ENCODE measurements at places on chromosomes 7 and 10.

- peak; percentile 52 for DNase-seq
These were observed 729 bp downstream of the DNAJB6 start for GRCh38 chr7:157337316-157338149.

- DNase-seq: no peak
These were observed 269.4 kb downstream of the MALRD1 start for GRCh38 chr10:19317952-19318351.

DNA sequence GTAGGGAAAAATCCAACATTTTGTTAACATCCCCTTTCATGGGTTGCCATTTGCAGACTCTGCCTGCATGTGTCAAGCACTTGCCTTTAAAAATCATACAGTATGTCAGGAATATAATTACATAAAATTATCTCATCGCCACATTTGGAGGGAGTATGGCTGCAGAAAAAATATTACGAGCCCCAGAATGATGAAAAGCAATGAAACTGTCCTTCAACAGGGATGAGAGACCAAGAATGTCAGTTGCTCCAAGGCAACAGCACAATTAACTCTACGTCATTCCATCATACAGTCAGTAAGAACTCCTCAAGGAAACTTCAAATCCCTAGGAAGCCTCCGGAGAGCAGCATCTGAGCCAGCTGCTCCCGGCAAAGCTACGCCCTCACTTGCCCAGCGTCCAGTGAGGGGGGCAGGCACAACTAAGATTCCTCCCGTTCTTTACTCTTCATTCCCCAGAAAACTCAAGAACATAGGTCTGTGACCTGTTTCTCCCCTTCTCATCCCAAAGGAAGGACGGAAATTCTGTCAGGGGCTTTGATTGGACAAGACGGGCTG, 132.9 kb downstream of the ANLN start:
- DNase-seq: no peak

DNA sequence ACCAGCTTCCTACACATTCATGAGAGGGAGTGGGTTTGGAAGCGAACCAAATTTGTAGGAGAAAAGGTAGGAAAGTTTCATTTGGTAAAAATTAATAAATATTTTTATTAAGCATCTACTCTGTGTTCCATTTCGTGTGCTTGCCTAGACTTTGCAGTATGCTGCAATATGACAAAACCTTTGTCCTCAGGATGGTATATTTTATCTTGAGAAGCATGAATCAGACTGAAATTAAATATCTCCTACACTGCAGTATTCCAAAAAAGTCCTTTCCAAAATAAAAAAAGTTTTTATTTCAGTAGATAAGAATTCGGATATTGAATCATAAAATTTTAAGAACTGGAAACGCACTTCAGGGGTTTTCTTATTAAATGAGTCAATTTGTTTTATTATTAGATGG, 47.7 kb downstream of the ANK3 start:
- no peak for DNase-seq

DNA sequence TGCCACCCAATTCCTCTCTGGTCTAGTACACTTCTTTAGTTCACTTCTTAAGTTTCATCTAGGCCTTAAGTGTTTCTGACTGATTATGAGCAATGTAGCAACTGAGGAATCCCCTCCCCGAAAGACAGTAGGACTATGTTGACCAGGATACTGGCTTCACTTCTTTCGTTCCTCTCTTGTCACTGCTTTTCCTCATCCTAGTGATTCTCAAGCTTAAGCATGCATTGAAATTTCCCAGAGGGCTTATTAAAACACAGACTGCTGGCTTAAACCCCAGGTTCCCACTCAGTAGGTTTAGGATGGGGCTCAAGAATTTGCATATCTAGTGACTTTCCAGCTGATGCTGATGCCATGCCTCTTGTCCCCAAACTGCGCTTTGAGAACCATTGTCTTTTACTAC, 164.6 kb upstream of the WNT16 start:
- no peak for DNase-seq

DNA sequence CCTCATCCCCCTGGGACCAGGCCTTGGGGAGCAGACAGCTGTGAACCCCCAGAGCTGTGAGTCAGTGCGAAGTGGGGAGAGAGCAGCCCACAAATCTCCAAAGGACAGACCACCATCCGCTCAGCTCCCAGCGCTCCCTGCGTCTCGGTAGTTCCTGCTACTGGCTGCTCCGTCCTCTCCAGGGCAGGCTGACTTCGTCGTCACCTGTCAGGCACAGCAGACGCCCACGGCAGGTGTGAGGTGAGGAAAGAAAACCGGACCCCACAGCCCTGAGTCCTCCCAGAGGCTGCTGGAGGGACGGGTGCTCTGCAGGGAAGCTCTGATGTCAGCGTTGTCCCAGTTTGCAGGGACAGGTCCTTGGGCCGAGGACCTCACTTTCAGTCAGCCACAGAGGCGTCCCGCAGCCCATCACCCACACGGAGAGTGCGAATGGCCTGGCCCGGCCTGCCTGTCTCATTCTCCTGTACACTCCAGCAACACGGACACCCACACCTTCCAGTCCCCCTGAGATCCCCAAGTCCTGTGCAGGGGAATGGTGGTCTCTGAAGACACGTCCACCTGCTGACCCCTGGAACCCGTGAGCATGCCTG, 95.2 kb downstream of the DNAJB6 start:
- no peak for DNase-seq

DNA sequence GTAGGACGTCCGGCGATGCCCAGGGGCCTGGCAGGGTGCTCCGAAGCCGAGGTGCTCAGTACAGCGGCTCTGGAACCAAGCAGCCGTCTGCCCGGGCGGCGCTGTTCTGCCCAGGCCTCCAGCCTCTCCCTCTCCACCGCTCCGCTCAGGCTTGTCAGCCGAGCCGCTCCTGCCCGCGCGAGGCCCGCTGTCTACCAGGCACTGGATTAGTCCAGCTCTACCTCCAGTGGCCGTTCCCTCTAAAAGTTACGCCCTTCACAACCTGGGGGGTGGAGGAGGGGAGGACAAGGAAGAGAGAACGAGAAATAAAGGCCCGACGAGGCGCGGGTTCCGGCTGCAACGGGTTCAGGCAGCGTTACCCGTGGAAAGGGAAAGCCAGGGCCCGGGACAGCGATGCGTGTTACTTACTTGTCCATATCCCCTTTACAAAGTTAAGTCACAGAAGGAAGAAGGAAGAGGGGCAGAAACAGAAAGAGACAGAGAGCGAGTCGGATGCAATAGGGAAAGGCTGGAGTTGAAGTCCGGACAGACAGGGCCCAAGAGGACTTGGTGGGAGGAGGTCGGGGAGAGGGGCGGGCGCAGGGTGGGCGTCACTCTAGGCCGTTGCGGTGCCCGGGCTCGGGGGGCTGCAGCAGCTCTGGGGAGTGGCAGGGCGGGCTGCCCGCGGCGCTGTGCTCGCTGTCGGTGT, 2.8 kb downstream of the SP8 start:
- DNase-seq: no peak

GRCh38 chr7:84738583-84739150, 448.2 kb downstream of the SEMA3D start:
- no peak for DNase-seq

- DNase-seq: no peak
These were observed 399.7 kb downstream of the CDC14C start for GRCh38 chr7:49324040-49324439.

GRCh38 chr7:119228482-119228881, 1004.0 kb downstream of the ANKRD7 start:
- DNase-seq: no peak

DNA sequence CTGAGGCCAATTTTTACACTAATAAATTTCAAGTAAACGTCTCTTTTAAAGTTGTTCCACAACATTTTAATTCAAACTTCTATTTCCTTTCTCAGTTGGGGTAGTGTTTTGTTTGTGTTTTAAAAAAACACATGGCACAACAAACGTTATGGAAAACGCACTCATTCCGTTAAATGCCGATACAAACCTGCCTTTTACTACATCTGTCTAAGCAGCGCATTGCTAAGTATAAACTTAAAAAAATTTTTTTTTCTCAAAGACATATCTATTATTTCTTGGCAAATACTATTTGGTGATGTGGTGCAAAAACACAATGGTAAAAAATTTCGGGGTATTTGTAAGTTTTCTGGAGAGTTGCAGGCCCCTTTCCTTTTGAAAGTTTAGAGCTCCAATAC, 1.4 kb downstream of the SKIDA1 start:
- DNase-seq: no peak

GRCh38 chr10:61406242-61406641, 46.9 kb downstream of the TMEM26 start:
- no peak for DNase-seq

DNA sequence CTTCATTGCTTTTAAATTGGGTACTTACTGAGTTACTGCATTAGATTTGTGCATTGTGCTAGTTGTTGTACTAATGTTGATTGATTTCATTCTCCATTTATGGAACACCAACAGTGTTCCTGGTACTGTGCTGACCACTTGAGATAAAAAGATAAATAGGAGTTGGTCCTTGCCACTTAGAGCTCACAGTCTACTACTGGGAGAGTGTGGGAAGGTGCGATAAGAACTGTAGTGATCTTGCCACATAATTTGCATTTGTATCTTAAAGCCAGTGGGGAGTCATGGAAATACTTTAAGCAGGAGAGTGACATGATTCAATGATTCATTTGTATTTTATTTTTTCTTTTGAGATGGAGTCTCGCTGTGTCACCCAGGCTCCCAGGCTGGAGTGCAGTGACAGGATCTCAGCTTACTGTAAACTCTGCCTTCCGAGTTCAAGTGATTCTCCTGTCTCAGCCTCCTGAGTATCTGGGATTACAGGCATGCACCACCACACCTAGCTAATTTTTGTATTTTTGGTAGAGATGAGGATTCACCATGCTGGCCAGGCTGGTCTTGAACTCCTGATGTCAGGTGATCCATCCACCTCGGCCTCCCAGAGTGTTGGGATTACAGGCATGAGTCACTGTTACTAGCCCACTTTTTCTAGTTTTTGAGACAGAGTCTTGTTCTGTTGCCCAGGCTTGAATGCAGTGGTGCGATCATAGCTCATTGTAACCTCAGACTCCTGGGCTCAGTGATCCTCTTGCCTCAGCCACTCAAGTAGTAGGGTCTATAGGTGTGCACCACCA, 51.2 kb upstream of the TMEM248 start:
- no peak for DNase-seq

DNA sequence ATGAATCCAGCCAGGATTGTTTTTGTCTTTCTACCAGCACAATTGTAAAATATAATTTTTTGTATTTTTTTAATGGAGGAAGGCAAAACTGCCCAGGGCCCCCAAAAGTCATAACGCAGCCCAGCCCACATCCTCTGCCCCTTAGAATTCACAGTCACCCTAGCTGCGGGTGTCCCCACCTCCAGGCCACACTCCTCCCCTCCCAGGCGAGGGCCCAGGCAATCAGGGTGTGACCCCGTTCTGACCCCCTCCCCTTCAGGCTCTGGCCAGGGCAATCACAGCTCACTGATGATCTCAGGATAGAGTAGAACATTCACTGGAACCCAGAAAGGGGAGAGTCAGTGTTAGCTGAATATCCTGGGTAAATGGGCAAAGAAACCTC, 92.0 kb upstream of the MACROH2A2 start:
- DNase-seq: no peak

GRCh38 chr7:121730869-121731268, 142.1 kb upstream of the PTPRZ1 start:
- no peak for DNase-seq

GRCh38 chr10:14583252-14583651, 191.4 kb downstream of the FAM107B start:
- DNase-seq: no peak

DNA sequence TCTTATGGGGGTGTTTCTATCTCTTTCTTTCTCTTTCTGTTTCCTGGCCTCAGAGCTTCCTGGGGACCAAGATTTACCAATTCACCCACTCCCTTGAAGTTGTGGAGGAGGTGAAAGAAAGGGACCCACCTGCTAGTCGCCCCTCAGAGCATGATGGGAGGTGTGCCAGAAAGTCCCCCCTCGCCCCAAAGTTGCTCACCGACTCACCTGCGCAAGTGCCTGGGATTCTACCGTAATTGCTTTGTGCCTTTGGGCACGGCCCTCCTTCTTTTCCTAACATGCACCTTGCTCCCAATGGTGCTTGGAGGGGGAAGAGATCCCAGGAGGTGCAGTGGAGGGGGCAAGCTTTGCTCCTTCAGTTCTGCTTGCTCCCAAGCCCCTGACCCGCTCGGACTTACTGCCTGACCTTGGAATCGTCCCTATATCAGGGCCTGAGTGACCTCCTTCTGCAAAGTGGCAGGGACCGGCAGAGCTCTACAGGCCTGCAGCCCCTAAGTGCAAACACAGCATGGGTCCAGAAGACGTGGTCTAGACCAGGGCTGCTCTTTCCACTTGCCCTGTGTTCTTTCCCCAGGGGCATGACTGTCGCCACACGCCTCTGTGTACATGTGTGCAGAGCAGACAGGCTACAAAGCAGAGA, 12.2 kb downstream of the AQP1 start:
- DNase-seq: no peak

DNA sequence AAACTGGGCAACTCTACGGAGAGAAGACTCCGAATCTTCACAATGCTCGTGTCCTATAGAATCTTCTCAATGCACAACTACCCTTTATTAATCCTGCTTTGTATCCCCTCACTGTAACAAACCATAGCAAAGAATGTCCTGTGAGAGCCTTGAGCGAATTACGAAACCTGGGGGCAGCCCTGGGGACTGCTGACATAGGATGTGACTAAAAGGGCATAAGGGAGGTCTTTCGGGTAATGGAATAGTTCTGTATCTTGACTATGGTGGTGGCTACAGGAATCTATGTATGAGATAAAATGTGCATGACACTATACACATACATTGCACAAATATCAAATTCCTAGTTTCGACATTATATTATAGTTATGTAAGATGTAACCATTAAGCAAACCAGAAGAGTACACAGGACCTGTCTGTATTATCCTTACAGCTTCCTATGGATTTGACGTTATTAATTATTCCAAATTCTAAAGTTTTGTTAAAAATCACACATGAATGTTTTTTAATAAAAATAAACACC, 162.5 kb upstream of the KCTD7 start:
- no peak for DNase-seq

DNA sequence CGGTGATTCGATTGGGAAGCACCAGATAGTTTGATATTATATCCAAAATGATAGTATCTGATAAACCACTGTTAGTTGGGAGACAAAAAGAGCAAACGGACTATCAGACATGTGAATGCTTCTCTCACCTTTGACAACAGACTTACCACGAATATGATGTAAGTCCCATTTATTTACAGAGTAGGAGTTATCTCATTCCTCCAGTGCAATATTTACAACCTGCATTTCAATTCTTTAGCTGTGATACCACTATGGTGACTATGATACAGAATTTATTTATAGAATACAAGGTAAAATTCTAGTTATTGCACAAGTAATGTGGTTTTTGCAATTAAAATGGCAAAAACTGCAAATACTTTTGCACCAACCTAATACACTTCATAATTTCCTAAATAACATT, 61.6 kb downstream of the ESYT2 start:
- DNase-seq: no peak

DNA sequence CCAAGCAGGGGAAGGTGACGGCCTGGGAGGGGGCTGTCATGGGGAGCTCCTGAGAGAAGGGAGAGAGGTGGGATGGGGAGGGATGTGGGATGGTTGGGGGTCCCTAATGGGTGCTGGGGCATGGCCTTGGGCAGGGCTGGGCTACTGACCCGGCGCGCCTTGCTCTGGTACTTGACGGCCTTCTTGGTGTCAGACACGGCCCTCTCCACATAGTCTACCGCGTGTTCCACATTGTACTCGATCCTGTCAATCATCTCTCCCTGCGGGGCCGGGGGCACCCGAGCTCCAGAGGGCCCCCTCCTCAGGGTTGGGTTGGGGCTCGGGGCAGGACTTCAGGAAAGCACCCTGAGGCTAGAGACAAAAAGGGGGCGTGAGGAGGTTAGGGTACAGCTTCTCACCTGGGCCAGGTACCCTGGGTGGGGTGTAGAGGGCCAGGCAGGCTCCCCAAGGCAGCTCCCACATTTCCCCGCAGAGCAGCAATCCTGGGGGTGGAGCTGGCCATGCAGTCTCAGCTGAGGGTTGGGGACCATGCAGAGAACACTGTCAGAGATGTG, 17.3 kb downstream of the BUD23 start:
- DNase-seq: no peak
